ENCODE measurements at places on chromosomes 6 and 20.

DNA sequence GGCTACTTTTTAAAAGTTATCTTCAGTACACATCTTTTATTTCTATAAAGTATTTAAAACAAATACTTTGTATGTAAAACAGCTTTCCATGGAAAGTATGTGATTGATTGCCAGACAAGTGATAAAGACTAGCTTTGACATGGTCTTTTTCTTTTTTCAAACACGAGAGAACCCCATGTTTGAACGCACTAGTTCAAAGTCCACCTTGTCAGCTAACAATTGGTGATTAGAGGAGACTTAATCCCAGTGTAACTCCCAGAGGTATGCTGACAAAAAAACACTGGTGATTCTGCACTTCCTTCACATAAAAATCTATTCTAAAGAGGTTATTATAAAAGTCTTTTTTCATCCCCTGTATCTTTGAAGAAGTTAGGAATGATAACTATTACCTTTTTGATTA lies 438.1 kb downstream of the GJA1 start:
- no peak for DNase-seq

GRCh38 chr6:45668705-45669104 lies 291.0 kb upstream of the SUPT3H start:
- DNase-seq: no peak

GRCh38 chr6:28337121-28337520 lies 1.2 kb upstream of the ZSCAN31 start:
- DNase-seq: no peak

GRCh38 chr6:154502553-154502952 lies 7.9 kb downstream of the CNKSR3 start:
- DNase-seq: no peak

DNA sequence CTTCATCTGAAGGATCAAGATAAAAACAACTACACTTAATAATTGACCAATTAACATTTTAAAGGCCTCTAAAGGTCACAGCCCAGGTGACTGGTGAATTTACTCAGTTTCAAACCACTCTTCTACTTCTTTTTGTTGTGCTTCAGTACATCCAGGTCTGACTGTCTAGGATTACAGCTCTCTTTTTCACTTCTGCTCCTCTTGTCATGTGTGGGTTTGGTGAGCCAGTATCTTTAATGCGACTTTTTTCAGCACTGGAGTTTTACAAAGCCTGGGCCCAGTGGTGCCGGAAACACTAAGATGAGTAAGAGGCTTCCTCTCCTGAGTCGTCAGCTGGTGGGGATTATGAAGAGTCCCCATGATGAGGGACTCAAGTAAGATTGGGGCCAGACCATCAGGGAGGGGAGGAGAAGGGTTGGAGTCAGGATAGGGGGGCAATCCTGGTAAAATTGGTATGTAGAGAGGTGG lies 27.0 kb downstream of the HECA start:
- no peak for DNase-seq

DNA sequence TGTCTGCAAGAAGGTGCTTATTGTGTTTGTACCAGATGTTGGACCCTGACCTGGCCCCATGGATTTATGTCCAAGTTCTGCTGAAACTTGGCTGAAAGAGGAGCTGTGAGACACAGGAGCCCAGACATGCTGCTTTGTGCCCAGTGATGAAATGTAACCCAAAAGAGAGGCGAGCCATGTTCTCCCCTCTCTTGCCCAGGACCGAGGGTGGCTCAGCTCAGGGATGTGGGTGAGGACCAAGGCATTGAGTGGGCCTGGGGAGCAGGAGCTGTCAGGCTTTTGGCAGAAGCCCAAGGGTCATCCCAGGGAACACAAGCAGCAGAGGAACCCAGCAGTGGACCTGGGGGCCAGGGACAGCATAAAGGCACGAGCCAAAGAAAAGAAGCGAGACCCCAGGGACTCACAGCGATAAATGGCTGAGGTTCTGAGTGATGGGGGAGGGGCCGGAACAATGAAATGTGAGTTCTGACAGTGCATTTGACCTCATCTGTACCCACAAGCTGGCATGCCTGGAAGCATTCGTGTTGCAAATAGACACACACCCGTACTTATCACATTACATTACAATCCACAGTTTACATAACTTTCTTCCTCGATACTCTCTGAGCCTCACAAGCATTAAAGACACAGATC lies 363.4 kb upstream of the JARID2 start:
- no peak for DNase-seq

- peak; percentile 46 for DNase-seq
Measured at GRCh38 chr6:156686301-156686994, 90.7 kb upstream of the ARID1B start.

DNA sequence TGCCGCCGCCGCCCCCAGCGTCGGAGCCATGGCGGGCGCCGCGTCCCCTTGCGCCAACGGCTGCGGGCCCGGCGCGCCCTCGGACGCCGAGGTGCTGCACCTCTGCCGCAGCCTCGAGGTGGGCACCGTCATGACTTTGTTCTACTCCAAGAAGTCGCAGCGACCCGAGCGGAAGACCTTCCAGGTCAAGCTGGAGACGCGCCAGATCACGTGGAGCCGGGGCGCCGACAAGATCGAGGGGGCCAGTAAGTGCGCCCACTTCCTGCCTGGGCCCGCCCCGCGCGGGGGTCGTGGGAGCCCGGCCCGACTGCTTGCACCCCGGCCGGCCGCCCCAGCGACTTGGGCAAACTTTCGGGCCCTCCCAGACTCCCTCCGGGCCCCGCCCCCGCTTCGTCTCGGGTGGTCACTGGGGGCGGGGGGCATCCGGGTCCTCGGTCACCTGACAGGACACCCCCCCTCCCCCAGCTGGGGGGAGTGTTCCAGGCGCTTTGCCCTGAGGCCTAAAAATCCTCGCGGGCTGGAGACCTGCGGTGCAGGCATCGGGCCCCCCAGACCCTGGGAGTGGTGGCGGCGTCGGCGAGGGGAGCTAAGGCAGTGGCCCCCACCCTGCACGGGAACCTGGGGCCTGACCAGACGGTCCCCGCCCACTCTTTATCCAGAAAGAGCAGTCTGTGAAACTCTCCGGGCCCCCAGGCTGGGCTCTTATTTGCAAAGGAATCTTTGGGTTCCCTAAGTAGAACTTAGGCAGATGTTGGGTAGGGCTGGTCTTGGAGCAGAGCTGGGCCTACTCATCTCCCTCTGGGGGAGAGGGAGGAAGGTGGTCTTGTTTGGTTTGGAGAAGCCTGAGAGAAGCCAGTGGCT lies 501 bp downstream of the PLCG1 start:
- DNase-seq: no peak

- no peak for DNase-seq
Measured at GRCh38 chr6:37702314-37702713, 4.6 kb upstream of the MDGA1 start.

- no peak for DNase-seq
Measured at GRCh38 chr6:54646069-54646950, 200.3 kb upstream of the FAM83B start.
